ENCODE measurements at places on chromosomes 1 and 21. TPM values are rescaled to one million over a fixed set of nuclear protein-coding genes. Genes with fewer than 3 reads are reported as not detected.

GRCh38 chr1:43836267-43836951, 97.2 kb upstream of the ARTN start:
- DNase-seq: peak; percentile 67

OR2W3 gene
- not detected for total RNA-seq

- no peak for DNase-seq
Measured at GRCh38 chr1:205570173-205570501, 61.7 kb downstream of the ELK4 start.

DNA sequence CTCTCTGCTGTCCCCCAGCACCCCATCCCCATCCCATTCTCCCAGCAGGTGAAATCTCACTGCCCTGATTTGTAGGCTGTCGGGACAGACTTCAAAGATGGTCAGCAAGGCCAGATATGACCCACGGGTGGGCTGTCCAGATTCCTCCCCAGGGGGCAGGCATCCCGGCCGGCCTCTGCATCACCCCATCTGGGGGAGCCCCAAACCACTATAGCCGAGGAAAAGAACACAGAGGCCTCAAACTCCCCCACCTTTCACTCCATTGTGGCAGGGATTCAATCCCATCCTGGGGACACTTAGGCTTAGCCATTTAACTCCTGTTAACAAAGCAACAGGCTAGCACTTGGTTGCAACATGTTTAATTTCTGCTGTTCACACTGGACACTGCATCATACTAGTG, 8.8 kb downstream of the MUL1 start:
- no peak for DNase-seq

GRCh38 chr1:218254296-218254946, 30.7 kb upstream of the RRP15 start:
- no peak for DNase-seq

GRCh38 chr1:246199086-246199645, 307.9 kb downstream of the SMYD3 start:
- DNase-seq: no peak

UBE4B gene
- total RNA-seq: 44.1 TPM

DNA sequence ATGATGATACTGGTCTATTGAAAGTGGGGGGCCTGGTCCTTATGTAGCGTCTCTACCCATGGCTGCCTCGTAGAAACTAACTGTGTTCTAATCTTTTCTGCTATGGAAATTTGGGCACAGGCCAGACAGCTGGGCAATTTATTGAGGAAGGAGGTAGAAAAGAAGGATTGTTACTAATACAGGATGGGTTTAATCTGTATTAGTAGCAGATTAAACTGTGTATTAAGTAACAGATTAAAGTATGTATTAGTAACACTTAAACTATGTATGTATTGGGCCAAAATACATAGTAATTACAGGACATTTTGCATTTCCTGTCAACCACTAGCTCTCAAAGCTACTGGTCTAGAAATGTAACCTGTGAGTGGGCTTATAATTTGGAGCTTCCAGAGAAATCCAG, 142.0 kb downstream of the MAST2 start:
- DNase-seq: no peak

GRCh38 chr1:89041119-89041641, 18.5 kb upstream of the GBP3 start:
- DNase-seq: no peak

GRCh38 chr1:53091841-53092645, 30.0 kb downstream of the PODN start:
- no peak for DNase-seq

DNA sequence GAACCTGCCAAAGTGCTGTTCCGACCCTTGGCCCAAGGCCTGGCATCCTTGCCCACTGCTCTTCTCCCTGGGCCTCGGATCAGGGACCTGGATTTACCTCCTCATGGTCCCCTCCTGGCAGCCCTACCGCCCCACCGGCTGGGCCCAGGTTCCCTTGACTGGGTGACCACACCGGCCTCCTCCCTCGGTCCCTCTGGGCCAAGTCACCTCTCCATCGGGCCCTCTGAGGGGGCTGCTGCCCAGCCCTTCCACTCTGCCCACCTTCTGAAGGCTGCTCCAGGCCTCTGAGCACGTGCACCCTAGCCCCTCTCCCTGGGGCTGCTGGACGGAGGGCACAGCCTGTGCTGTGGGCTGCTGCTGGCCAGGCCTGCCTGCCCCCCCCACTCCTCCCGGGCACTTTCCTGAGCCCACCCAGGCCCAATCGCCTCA, 9.3 kb upstream of the MMEL1 start:
- DNase-seq: no peak

- no peak for DNase-seq
Measured at GRCh38 chr1:15272009-15272781, 25.2 kb downstream of the FHAD1 start.
